Activated naive CD4-positive, alpha-beta T cell treated with anti-CD3 and anti-CD28 coated beads, Interleukin-2, amount 10 ng/mL, durations not matched to agents 7 days and 5 days (primary cell): ENCODE measurements at places on chromosomes 12 and 14.
A peak's percentile ranks its signal among the peaks of the same experiment; 100 is the strongest.

DNA sequence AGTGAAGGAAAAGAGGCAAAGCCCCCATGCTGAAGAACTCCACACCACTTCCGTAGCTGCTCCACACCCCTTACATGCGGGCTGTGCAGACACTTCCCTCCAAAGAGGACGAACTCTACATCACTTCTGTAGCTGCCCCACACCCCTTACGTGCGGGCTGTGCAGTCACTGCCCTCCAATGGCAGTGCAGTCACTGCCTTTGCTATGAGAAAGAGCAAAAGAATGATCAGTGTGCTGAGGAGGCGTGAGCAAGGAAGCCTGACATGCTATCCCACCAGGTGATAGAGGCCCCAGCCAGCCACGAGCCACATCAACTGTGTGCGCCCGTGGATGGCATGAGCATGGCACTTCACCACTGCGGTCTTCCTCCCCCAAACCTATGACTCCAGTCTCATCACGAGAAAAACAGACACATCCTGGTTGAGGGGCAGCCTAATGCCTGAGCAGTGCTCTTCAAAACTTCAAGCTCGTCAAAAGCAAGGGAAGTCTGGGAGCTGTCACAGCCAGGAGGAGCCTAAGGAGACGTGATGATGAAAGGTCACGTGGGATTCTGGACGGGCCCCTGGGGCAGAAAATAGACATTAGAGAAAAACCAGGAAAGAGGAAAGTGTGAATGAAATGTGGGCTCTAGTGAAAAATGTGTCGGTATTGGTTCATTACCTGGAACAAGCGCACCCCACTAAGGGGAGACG, 60.8 kb upstream of the C14orf180 start:
- no peak for DNase-seq

DNA sequence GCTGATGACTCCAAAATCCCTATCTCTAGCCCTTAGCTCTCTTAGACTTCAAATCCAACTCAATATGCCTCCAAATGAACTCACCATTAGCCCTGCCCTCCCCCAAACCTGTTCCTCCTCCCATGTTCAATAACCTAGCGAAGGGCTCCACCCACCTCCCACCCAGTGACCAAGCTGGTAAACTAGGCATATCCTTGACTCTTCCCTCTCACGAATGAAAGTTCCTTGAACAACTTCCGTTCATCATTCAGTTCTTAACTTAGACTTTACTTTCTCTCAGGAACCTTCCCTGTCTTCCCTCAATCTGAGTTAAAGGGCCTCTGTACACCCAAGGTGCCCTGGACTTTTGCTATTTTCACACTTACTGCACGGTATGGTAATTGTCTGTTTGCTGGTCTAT, 1.9 kb upstream of the KLHDC1 start:
- DNase-seq, result no peak

DNA sequence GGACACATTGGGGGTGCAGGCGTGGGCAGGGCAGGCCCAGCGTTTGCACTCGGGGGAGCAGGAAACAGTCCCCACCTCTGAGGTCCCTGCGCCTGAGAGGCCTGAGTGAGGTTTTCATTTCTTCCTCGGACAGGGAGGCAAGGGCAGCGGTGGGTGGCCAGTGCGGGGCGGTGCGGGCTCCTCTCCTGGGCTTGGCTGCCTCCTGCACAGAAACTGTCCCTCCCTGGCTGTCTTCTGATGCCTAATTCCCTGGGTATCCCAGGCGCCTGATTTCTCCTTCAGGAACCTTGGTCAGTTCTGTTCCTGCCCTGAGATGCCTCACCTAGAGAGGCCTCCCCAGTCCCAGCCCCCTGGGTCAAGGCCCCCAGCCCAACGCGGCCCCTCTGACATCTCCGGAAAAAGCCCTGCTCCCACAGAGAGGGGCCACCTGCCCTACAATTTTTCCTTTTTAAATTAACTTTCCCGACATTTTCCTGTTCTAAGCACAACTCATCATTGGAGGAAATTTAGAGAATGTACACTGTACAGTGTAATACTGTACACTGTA, 260.3 kb downstream of the ADGRD1 start:
- DNase-seq, result no peak

DNA sequence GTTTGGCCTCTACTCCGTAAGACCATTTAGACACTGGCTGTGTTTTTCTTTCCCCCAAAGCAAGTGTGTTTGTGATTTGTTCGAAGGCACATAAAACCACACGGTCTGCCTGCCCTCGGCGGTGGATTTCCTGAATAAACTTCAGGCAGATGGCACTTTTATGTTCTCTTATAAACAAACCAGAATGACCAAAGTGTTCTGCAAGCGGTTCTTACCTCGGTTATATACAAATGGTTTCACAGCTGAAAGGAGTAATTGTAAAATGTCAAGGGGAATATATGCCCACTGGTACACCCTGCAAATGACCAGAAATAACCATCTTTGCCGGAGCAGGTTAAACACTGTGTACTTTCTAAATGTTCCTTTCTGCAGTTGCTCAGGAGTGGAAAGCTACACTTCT, 1475.8 kb upstream of the TMEM132C start:
- no peak for DNase-seq

- no peak for DNase-seq
These were observed 28.5 kb downstream of the WNK1 start for GRCh38 chr12:780750-781379.

GRCh38 chr12:77891518-77892147, 60.9 kb downstream of the NAV3 start:
- DNase-seq, result no peak

- no peak for DNase-seq
These were observed 17.7 kb downstream of the NOC4L start for GRCh38 chr12:132161796-132162507.

DNA sequence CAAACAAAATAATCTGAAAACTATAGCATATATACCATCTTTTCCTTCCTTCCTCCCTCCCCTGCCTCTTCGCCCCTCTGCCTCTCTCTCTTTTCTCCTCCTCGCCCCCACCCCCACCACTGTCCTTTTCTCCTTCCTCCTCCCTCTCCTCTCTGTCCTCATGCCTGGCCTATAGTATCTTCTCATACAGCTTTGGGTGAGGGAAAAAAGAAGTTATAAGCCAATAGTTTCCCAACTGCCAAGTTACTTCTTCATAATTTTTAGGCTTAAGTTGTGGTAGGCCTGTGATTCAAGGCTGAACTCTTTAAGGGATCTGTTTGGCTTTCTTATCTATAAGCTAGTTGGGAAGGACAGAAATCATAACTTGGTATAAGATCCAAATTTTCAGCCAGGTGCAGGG, 9.1 kb downstream of the TMED10 start:
- no peak for DNase-seq

DNA sequence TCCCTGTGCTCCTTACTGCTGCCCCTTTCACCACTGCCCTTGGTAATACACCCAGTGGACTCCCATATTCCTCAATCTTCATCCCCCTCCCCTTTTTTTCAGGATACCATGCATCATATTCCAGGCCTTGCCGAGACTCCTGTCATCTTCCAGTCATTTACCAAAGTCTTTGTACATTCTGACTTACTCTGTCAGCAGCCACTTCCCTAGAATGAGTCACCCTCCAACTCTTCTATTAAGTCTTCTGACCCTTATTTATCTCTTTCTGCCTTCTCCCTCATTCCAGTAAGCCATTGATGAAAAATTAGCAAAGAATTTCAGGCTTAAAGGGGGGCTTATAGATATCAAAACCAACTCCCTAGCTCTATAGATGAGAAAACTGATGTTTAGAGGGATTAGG, 128.0 kb downstream of the STXBP6 start:
- DNase-seq, result no peak

DNA sequence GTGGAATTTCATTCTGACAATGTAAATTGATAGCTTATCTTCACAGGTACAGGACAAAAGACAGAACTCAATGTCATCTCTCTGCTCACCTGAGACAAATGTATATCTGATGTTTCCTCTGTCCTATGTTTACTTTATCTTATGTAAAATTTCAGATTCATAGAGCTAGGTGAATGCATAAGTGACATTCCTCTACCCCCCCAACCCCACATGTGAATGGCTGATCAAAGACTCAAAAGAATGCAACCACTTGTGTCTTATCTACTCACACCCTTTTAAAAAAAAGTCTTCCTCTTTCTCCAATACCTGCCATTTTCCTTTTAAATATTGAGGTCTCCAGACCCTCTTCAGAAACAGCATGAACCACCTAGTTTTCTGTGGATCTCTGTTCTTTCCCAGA, 736.6 kb upstream of the SEL1L start:
- no peak for DNase-seq

DNA sequence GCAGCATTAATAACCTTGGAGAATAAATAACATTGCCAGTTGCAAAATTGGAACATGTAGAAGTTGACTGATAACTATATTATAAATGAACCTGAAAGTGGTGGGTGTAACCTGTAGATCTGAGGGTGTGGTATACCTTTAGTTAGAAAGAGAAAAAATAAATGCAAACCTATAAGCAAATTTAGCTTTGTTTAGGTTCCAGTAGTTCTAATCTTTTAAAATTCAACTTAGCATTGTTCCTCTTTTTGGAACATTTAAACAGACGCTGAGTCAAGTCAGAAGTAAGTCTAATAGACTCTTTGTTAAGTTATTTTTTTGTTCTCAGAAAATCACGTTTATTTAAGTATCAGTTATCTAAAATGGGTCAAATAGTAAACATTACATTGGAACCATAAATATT, 120.0 kb downstream of the DNAI7 start:
- no peak for DNase-seq

GRCh38 chr12:98744680-98745079, 99.6 kb downstream of the APAF1 start:
- DNase-seq, result no peak

DNA sequence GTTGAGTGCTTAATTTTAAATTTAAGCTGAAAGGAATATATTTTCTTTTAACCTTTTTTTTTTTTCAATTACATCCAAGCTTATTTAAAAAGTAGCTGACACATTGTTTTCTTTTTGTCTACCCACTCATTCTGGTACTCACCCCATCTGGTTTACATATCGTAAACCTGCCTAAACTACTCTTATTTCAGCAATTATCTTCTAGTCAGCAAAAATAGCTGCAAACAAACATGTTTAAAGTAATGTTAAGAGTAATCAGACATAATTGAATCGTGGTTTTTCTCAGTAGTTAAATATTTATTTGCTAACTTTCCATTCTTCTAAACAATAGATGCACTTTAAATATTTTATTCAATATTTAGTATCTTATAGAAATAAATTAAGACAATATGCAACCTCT, 492.7 kb upstream of the MGAT4C start:
- DNase-seq, result no peak

GRCh38 chr12:1896964-1897363, 21.5 kb downstream of the CACNA2D4 start:
- DNase-seq, result no peak

DNA sequence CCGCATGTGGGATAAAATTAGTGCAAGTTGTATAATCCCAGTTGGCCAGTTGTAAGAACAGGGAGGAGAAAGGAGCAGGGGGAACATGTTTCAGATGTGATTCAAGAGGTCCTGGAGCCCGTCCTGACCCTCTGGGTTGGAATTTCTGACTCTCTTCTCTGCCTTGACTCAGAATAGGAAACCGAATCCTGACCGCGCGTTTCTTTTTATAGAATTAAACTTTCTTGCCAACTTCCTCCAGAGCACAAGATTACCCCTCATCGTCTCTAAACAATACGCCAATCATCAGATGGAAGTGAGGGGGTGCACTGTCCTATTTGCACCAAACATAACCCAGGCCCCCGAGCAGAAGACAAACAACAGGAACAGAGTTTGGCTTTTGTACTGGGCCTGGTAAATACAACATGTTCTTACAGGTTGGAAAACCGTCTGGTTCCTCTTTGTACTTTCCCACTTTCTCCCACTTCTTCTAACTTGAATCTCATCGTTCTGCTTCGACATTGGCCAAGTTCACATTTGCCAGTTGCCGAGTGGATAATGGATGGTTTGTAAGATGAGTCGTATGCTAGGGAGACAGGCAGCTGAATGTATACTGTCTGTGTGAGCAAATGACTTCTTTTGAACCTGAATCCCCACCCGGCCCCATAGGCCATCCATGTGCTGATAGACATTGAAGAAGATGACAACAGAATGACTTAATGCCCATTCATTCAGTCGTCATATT, 42.6 kb upstream of the MED13L start:
- DNase-seq, result peak; percentile 35

GRCh38 chr12:47849261-47849660, 29.6 kb upstream of the HDAC7 start:
- no peak for DNase-seq

- no peak for DNase-seq
These were observed 317.6 kb downstream of the SOX5 start for GRCh38 chr12:23631786-23632377.

- no peak for DNase-seq
These were observed 42.1 kb upstream of the GXYLT1 start for GRCh38 chr12:42186793-42187192.

DNA sequence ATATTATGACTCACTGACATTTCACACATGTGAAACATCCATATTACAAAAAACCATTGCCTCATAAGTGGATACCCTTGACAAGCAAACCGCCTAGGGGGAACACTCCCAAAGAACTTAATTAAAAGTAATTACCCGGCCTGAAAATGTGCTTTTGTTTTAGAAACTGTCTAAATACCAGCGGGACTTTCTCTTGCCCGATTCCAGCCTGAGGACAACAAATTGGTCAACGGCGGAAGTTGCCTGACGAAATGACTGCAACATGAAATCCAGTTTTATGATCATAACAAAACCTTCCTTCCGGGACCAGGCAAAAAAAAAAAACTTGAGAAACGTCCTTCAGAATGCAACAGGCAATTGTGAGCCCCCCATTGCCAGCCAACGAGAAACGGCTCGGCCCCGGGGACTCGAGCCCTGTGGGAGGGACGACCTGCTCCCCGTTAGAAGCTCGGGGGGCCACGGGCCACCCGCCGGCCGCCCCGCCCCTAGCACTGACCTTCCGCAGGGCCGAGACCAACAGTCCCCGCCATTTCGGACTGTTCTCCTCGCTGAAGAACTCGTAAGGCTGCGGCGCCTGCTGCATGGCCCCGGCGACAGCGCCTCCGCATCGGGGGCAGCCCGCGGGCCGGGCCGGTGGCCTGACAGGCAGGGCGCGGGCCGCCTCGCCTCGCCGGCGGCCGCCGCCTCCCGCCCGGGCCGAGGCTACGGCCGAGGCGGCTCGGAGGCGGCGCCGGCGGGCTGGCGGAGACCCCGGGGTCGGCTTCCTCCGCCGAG, 490 bp downstream of the SOS2 start:
- peak; percentile 56 for DNase-seq

- no peak for DNase-seq
These were observed 25.3 kb upstream of the STRN3 start for GRCh38 chr14:31051511-31051910.

- no peak for DNase-seq
These were observed 77.2 kb downstream of the ARL6IP4 start for GRCh38 chr12:123057513-123058265.
